Chondrocyte (in vitro differentiated cells): ENCODE measurements at places on chromosomes 6 and 20. TPM values are rescaled to one million over a fixed set of nuclear protein-coding genes. Genes with fewer than 3 reads are reported as not detected.

Gene OPRL1
- 3.2 to 4.6 TPM (median 3.5 TPM) in 3 replicates for total RNA-seq

DNA sequence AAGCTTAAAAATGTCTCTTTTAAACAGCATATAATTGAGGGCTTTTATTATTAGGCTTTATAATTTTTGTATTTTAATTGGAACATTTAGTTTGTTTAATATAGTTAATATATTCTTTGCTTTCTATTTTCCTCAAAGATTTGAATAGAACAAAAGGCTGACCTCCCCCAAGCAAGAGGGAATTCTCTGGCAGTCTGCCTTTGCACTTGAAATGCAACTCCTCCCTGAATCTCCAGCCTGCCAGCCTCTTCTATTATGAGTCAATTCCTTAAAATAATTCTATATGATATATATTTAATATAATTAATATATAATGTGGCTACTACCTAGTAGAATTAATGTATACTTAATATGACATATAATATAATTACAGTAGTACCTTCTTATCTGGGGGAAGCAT, 69.2 kb downstream of the PTPRA start:
- no peak for DNase-seq

Gene BANF2
- total RNA-seq, result not detected in 3 replicates

GRCh38 chr6:149212206-149212605, 105.3 kb upstream of the TAB2 start:
- DNase-seq, result no peak
